Mesenchymal stem cell (in vitro differentiated cells and primary cell): ENCODE measurements at places on chromosomes 6 and 20.

GRCh38 chr6:136751991-136752390 is 40.3 kb downstream of the MAP3K5 start:
- no peak for DNase-seq

DNA sequence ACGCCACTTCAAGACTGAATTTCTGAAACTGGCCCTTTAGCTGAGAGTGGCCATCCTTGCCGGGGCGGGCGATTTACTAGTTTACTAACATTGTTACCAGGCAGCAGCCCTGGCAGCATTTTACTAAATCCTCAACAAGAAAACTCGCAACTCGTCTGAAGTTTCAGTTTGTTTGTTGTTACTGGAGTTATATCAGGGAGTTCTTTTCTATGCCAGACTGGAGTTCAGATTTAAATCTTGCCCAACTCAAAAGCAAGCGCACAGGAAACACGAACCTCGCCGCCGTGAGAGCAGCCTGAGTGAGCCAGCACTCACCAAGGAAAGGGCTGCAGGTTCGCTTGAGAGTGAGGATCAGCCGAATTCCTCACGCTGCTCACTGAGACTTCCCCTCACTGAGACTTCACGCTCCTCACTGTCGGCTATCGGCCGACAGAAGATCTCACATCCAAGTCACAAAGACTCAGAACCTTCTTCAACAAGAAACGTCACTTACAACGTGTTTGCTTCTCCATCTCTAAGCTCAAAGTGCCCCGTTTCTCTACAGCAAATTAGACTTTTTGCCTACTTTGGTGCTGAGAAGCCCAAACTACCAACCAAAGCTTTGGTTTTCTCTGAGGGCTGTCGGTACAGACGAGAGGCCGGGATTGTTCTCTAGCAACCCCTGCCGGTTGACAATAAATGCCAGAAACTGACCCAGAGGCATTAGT is 78.9 kb downstream of the OLIG3 start:
- DNase-seq: peak; percentile 77

- no peak for DNase-seq
Observed at GRCh38 chr6:166636191-166636933, 9.3 kb upstream of the RPS6KA2 start.

GRCh38 chr20:33859751-33860150 is 48.6 kb downstream of the CHMP4B start:
- DNase-seq: no peak

- no peak for DNase-seq
Observed at GRCh38 chr20:1631309-1632151, 11.7 kb upstream of the SIRPB1 start.

GRCh38 chr20:64077876-64078551 is 1.3 kb downstream of the RGS19 start:
- no peak for DNase-seq

DNA sequence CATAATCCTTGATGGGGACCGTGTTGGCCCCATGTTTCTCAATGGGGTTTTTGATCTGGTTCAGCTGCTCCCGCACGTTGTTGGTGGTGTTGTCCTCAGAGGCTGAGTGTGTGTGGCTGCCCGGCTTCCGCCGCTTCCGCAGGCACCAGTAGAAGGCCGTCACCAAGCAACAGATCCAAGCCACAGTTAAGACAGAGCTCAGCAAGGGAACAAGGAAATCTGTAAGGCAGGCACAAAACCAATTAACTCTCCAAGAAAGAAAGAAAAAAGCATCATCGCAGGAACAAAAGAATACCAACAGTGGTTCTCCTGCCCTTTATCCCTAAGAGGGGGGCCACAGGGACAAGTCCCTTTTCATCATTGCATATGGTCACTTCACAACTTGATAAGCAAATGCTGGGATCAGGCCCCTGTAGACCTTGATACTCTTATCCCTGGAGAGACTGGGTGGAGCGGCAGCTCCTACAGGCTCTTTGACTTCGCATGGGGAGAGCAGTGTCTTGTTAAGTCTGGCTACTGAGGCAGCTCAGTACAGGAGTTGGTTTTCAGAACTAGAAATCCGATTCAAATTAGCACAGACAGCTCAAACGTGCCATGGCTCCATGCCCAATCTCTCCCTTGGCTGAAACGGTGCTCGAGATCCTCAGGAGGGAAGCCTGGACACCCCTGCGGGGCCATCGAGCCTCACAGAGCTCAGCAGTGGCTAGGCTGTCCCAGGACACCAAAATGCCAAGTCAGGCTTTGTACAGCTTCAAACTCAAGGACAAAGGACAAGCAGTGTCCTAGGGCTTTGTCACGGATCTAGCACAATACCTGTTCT is 33.9 kb downstream of the JAG1 start:
- DNase-seq: no peak

DNA sequence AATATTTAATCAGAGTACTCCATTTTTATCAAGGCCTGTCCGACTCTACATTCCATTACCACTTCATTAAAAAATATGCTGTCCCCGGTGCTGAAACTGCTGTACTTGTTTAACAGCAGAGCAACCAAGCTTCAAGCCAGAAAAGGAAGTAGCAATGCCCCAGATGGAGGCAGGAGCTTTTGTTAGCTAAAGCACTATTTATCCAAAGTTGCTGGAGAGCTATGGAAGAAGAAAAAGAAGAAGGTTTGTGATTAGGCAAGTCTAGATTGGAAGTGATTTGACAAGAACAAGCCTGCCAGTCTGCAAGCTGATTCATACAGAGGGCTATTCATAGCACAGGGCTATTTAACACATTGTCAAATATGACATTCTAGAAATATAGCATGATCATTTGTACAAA is 160.9 kb upstream of the SPTLC3 start:
- peak; percentile 9 for DNase-seq

DNA sequence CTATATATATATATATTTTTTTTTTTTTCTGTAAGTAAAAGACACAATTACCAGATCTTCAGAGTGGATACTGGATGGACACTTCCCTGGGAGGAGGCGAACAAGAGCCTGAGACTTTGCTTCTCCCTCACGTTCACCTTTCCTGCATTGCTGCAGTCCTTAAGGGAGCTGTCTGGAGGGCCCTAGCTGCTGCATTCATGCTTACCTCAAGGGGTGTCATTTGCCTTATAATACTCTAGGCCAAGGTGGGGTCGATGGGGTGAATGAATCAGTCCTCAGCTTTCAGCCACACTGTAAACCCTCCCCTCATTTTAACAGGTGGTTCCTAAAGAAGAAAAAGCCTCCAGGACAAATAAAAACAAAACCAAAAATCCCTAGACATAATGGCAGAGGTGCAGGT is 34.8 kb upstream of the CD83 start:
- DNase-seq: no peak

GRCh38 chr20:4820806-4821518 is 99.3 kb downstream of the PRND start:
- DNase-seq: peak; percentile 12

- DNase-seq: no peak
Observed at GRCh38 chr20:36030149-36030548, 61.8 kb downstream of the CNBD2 start.

DNA sequence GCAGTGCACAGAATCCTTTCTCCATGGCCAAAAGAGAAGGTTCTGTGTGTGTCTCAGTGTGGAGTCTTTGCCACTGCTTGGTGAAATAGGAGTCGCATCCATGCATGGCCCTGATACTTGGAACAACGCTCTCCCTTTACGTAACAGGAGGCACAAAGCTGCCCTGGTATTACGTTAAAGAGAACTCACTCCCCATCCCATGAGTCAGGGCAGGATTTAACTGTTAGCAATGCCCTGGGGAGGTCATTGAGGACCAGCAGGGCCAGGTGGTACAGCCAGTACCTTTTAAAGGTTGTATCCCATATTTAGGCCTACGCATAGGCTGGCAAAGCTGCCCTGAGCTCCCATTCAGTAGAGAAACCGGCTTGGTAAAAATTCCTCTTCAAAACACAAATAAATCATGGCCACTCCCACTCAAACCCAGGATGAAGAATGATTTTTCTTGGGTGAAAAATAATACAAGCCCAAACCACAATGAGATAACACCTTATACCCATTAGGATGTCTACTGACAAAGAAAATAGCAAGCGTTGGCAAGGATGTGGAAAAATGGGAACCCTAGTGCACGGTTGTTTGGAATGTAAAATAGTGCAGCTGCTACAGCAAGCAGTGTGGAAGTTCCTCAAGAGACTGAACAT is 37.1 kb downstream of the MYLK4 start:
- DNase-seq: no peak

- no peak for DNase-seq
Observed at GRCh38 chr20:4476903-4477500, 244.7 kb upstream of the PRND start.

DNA sequence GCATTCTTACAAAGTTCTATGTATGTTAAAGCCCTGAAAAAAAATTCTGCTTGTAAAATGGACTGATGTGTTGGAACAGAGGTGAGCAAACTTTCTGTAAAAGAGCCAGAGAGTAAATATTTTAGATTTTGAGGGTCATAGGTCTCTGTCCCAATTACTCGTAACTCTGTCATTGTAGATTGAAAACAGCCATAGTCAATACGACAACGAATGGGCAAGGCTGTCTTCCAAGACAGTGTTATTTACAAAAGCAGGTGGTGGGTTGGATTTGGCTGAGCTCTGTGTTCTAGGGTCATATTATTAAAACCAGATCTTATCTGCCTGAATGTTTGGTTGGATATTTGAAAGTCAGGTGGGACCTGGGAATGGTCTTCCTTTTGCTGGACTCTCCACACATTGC is 135.2 kb downstream of the EYA2 start:
- no peak for DNase-seq

GRCh38 chr6:148934961-148935360 is 188.1 kb downstream of the UST start:
- DNase-seq: peak; percentile 30

GRCh38 chr6:148750838-148751792 is 4.3 kb downstream of the UST start:
- no peak for DNase-seq

DNA sequence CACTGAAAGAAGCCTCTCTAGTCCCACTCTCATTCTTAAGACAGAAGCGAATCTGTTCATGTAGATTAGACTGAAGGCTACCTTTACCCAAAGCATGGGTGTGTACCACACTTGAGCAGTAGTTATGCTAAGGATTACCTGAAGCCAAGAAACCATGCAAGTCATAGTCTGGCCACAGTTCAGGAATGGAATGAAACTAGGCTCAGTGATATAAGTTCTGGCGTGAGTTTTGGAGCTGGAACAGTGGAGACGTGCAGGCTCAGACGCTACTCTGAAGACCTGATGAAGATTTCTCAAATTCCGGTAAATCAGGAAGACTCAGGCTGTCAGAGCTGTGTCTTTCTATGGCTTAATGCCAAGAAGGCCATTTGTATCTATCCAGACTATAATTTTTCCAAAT is 219.9 kb downstream of the HDGFL1 start:
- no peak for DNase-seq

- no peak for DNase-seq
Observed at GRCh38 chr6:128527375-128527774, 7.0 kb upstream of the PTPRK start.

- no peak for DNase-seq
Observed at GRCh38 chr6:47363736-47364135, 54.0 kb upstream of the TNFRSF21 start.

DNA sequence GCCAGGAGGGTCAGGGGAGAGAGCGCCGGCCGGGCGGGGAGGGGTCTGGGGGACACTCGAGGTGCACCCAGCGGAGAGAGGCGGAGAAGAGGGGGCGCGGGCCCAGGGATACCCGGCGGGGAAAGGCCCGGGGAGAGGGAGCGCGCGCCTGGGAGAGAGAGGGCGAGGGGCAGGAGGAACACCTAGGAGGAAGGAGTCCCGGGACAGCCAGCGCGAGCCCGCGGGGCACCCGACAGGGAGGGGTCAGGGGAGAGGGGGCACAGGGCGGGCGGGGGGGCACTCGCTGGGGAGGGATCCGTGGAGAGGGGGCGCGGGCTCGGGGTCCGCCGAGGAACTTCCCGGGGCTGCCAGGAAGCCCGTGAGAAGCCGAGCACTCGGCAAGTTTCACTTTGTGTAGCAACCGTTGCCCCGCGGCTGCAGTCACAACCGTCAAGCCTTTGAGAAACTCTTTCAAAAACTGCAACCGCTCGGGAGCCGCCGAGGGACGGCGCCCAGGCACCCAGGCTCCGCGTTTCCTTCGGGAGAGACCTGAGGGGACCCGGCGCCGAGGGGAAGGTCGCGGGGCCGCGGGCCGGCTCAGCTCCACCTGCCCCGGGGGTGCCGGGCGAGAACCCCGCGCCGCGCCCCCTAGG is 471 bp downstream of the EZR start:
- peak; percentile 83 for DNase-seq

GRCh38 chr20:21453690-21454089 is 56.4 kb upstream of the NKX2-4 start:
- no peak for DNase-seq

GRCh38 chr6:121896363-121896762 is 460.9 kb downstream of the GJA1 start:
- DNase-seq: no peak

- no peak for DNase-seq
Observed at GRCh38 chr20:62427172-62428001, at the start of gene RBBP8NL. Gene RBBP8NL, minus strand, starts transcription at chr20:62427539. Its CDS starts 7,892 bp downstream, at chr20:62419647.

GRCh38 chr20:19827818-19828217 is 69.8 kb downstream of the RIN2 start:
- no peak for DNase-seq

DNA sequence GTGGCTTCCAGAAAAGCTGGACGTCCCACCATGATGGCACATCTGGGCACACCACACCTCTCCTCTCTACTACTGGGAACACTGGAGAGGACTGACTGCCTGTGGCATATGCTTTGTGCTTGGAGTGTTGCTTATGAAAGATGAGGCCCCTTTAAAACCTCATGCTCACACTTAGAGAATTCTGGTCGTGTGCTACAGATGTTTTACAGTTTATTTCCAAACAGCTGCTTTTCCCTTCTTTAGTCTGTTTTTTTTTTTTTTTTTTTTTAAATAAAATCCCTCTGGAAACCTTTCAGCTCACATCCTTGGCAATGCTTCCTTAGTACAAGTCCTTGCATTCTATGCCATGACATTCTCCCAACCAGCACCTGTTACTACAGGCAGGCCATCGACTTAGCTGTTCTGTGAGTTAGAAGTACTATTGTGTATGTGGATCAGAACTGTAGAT is 60.3 kb downstream of the BMP6 start:
- DNase-seq: no peak

GRCh38 chr20:1722513-1723050 is 65.0 kb upstream of the SIRPG start:
- no peak for DNase-seq

GRCh38 chr6:81849248-81849647 is 96.8 kb upstream of the TENT5A start:
- DNase-seq: no peak

- DNase-seq: peak; percentile 92
Observed at GRCh38 chr20:10521068-10521831, 86.1 kb downstream of the SLX4IP start.

- no peak for DNase-seq
Observed at GRCh38 chr6:43810965-43811732, 41.1 kb downstream of the VEGFA start.

GRCh38 chr6:73341335-73341734 is 12.7 kb downstream of the DPPA5 start:
- DNase-seq: no peak

GRCh38 chr6:30204116-30204515 is 9.1 kb downstream of the TRIM26 start:
- DNase-seq: no peak

DNA sequence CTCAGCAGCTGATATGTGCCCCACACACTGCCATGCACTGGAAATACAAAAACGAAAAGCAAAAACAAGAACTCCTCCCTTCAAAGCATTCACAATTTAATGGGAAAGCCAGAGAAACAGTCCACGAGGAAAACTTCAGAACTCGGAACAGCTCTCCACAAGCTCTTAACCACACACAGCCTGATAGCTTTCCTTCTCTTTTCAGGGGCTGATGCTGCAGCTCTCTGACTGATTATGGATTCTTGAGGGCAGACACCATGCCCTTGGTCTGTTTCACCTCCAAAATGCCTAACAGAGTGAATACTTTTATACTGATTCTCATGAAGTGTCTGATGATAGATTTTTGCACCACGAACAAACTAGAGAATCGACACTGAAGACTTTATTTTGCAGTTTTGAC is 282.1 kb downstream of the CD83 start:
- no peak for DNase-seq
